ENCODE measurements at places on chromosomes 12 and 14.

GRCh38 chr14:50953502-50953901, 9.2 kb upstream of the PYGL start:
- DNase-seq: no peak

DNA sequence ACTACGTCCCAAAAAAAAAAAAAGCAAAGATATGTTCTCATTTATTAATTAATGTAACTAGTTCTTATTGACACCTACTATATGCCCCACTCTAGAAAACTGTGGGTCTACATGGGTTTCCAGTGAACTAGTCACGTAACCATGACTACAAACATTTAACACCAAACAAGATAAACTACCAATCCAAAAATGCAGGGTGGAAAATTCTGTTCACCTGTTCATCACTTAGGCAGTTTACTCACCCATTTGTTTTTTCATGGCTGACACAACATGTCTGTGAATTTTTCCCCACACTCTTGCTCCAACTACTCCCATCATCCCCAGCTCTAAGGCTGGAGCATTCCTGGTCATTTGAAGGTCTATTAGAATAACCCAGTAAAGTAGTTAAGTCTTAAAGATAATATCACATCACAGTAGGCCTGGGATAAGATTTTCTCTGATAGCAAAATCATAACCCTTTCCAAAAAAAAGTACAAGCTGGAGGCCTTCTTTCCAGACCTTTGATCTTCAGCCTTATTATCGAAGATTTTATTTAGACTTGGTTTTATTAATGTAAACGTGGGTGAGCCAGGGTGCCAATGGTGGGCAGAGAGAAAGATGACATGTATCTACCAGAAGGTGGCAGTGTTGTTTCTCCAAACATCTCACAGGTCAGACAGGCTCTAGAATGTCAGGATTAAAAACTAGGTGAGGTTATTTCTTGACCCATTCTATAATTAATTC, 61.6 kb upstream of the DAAM1 start:
- DNase-seq: peak; percentile 61

DNA sequence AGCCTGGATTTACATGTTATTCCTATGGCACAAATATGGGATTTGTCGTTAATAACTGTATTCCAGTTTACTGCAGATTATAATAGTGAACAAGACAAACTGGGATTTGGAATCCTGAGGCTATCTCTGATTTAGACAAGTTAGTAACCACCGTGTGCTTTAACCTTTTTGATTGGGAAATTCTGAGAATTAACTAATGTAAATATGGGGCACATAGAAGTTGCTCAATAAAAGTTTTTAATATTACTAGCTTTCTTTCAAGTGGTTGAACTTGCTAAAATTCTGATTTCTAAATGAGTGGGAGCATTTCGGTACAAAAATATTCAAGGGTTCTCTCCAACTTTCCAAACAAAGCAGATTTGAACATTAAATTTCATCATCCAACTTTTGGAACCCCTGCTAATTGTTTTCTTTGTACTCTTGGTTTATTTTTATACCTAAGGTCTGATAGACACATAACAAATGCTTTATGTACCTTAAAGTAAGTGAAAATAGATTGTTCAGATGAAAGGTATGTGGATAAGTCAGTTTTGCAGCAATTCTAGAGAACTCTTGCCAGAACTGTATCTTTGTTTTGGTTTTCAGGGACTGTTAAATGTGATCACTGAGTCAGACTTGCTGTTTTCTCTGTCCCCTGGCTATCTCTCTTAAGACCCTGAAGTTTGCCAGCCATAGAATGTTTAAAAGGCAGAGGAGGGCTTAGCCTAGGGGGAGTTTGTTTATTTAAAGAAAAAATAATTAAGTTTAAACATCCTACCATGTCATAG, 57.5 kb downstream of the FRS2 start:
- DNase-seq: no peak

- no peak for DNase-seq
Measured at GRCh38 chr14:100446572-100446971, 123.4 kb downstream of the SLC25A47 start.

GRCh38 chr12:32455607-32456071, 56.3 kb downstream of the FGD4 start:
- DNase-seq: peak; percentile 45
